CD4-positive, alpha-beta T cell treated with Interleukin-2 at 100 ng/mL for 4 hours (primary cell): ENCODE measurements at places on chromosomes 1 and 21.
A peak's percentile ranks its signal among the peaks of the same experiment; 100 is the strongest.

DNA sequence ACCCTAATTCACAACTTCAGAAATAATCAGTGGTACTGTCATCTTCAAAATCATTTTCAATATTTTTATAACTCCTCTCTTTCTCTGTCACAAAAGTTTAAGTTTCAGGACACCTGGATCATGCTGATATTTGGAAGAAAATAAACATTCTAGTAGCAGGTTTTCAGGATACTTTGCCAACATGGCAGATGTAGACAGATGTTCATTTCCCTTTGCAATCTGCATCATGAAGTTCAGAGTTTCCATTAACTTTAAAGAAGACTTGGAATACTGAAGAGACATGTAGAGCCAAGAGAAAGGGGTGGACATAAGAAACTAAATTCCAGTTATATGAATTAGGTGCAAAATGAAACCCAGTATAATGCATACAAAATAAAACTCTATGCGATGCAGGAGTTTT lies 218.1 kb downstream of the USH2A start:
- DNase-seq = no peak

DNA sequence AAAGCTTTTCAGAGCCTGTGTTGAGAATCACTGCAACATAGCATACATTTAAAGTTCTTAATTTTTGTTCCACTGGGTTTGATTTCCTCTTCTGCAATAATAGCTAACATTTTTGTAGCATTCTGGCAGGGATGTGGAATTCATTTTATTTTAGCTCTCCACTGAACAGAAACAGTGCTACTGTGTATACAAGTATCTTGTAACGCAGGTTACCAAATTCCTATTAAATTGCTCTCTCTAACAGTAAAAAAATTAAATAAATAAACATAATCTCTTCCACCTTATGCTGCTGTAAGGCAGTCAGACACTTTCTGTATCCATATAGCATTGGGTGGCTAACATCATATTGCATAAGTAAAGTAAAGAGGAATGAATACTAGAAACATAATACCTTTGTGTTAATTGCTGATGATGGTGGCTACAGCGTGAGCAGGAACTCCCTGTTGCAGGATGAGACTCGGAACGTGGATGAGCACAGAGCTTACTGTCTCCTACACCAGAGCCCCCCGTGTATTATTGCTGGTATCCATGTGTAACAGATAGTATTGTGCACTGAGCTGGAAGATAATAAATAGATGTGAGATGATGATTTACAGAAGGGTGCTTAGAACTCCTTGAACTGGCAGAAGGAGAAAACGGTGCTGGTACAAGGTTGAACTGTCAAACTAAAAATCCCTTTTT lies 276.9 kb upstream of the SNX7 start:
- no peak for DNase-seq

DNA sequence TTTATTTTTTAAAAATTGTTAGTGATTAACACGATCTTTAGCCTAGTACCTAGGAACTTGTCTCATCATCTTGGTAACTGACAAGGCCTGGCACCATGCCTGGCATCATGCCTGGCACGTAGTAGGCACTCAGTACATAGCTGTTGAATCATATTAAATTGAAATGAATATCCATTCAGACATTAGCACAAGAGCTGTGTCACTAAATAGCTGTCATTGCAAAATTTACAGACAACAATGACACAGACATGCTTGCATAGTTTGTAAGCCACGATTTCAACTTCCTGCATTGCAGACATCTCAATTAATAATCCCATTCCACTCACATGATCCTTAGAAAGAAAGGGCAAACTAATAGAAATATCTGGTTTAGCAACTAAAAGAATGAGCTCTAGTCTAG lies 15.4 kb upstream of the PHACTR4 start:
- no peak for DNase-seq

GRCh38 chr1:86146566-86146965 lies 10.0 kb downstream of the COL24A1 start:
- DNase-seq = no peak

DNA sequence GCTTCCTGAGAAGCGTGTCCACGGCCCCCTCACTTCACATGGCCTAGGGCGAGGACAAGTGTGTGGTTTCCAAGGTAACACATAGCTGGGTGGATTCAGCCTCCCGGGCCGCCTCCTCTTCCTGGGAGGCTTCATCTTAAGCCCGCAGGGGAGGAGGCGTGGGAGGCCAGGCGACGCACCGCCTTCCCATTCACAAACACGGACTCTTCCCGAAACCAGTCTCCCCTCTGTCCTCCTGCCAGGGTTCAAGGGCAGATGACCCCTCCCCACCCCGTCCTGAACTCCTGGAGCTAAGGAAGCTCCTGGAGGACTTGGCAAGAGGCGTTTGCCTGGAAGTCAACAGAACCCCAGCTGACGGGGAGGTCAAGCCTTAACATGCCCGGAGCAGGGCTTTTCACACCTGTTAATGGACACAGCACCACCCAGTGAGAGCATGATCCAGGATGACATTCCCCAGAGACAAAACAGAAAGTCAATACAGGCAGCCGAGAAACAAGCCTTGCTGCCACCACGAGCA lies 56.7 kb downstream of the KCNN3 start:
- no peak for DNase-seq

DNA sequence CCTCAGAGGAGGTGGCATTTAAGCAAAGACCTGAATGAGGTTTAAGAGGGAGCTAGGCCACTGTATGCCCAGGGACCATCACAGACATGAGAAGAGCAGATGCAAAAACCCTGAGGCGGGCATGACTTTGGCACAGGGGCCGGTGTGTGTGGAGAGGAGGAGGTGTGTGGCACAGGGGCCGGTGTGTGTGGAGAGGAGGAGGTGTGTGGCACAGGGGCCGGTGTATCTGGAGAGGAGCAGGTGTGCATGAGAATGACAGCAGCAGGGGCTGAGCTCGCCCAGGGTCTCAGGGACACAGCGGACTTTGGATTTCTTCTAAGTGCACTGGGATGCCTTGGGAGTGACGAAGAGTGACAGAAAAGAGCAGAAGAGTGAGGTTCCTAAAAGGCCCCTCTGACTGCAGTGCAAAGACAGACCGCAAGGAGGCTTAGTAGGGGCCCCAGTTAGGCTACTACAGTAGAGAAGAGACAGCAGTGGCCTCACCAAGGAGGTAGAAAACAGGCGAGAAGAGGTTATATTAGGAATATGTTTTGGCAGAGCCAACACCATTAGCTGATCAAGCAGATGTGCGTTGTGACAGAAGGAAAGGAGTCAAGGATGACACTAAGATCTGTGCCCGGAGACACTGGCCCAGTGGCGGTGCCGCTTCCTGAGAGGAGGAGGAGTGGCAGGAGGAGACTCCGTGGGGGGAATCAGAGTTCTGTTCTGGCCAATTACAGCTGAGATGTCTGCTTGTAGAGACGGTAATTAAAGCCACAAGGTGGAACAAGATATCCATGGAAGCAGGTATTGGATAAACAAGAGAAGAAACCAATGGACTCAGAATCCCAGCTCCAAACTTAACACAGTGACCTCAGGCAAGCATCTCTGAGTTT lies 18.4 kb downstream of the ZBTB17 start:
- DNase-seq = no peak

DNA sequence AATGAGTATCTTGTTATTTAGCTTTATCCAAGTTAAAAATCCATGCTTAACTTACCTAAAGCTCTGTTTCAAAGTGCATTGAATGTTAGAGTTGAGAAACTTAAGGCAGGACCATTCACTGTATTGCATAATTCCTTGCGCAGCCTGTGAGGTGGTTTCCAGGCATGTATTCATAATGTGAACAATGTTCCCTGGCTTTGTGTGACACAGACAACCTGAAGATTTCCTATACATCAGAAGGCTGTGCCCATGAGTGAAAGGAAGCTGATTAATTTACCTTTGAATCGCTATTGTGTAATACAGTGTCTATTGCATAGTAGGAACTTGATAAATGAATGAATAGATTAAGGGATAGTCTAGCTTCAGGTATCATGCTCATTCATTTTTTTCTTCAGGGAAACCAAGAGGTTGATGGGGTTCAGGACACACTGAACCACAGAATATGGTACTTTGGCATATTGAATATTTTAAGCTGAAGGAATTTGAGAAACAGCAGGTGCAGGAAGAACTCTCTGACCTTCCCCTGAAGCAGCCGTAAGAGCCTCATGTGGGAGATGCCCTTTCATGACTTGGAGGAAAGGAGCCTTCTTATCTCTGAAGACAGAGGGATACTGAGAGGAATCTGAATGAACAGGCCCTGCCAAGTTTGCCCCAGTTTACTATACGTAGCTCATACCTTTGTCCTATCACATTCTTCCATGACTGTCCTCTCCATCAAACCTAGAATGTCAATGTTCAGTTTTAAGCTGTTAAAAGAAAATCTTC lies 88.6 kb upstream of the GNG12 start:
- no peak for DNase-seq

GRCh38 chr1:1173793-1174415 lies at the start of gene TTLL10:
Gene TTLL10 (plus strand): TSS chr1:1173880. CDS start chr1:1179216, 5,336 bp downstream.
- peak; percentile 71 for DNase-seq

DNA sequence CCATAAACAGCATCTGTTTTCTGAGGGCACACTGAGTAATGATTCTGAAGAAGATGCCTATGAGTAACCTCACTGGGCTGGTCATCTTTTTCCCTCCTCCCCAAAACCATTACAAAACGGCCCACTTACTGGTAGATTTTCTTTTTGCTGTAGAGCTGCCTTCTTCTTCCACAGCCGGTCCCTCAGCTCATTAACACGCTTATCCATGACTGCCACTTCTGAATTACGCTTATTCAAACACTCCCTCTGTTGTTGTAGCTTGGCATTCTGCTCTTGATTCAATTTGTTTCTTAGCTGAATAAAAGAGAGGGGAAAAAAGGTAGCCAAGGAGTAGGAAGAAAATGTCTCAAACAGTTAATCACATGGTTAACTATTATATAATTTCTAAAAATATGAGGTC lies 43.1 kb downstream of the TP53BP2 start:
- DNase-seq = no peak

DNA sequence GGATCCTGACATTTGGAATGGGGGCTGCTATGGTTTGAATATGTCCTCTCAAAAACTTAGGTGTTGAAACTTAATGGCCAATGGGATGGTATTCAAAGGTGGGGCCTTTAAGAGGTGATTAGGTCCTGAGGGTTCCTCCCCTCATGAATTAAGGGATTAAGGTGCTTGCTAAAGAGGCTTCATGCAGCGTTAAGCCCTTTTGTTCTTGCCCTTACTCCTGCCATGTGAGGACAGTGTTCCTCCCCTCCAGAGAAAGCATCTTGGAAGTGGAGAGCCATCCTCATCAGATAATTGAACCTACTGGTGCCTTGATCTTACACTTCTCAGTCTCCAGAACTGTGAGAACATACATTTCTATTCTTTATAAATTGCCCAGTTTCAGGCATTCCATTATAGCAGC lies 146.6 kb downstream of the KCNJ6 start:
- no peak for DNase-seq

DNA sequence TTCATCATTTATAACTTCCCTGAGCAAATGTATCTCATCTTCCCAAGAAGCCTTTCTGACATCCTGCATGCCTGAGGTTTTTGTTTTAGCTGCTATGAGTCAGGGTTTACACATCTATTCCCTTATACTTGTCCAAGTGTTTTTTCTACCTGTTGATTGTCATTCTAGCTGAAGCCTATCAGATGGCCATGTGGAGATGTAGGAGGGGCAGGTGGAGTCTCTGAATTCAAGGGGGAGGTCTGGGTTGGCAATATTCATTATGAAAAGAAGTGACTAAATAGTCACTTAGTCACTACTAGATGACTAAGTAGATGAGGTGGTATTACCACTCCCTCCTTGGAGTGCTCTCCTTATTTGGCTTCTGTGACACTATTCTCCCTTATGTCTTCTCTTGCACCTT lies 52.4 kb downstream of the XCL1 start:
- DNase-seq = no peak

DNA sequence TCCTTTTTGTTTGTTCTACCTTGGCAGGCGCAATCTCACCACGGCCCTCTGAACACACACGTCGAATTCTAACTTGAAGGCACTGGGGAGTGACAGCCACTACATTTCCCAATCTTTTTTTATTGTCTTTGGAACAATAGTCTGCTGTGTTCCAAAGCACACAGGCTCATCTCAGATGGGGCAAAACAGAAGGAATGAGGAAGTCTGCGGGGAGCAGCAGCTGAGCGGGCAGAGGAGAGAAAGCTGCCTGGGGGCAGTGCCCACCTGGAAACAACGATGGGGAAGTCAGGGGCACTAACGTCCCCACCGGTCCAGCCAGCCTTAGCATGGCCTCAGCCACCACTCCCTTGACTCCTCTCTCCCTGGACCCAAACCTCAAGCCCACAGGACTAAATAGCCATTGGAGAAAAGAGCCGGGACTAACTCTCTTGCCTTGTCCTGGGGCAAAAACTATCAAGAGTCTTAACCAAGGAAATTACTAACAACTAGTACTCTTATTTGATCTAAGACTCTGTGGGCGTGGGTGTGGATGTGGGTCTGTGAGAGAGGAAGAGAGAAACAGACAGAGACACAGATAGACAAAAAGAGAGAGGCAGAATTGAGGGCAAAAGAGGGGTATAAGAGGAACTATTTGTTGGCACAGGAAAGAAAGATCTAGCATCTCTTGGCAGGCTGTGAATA lies 34.2 kb downstream of the SYF2 start:
- no peak for DNase-seq

DNA sequence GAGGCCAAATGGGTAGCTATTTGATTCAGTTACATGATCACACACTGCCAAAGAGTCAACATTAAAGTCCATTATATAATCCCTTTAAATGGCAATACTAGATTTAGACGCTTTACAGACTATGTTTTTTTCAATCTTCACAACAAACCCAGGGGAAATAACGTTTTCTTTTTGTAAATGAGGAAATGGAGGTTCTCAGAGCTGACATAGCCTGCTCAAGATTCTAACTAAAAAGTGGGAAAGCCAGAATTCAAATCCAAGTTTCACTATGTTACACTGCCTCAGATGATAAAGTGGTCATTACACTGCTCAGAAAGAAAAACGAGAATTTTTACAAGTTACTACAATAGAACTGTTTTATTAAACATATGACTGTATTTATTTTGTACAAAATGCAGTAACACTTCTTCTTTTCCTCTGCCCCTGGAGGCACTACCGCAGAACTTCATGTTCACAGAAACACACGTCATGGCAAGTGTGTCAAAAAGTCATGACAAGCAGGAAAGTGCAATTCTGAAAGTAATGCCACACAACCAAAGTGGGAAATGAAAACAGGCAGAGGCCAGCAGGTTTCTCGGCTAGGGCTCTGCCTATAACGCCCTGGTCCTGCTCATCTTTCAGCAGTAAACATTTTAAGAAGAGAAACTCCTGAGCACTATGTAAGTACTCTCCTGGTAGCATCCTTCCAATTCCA lies 19.0 kb downstream of the THEMIS2 start:
- peak; percentile 71 for DNase-seq

DNA sequence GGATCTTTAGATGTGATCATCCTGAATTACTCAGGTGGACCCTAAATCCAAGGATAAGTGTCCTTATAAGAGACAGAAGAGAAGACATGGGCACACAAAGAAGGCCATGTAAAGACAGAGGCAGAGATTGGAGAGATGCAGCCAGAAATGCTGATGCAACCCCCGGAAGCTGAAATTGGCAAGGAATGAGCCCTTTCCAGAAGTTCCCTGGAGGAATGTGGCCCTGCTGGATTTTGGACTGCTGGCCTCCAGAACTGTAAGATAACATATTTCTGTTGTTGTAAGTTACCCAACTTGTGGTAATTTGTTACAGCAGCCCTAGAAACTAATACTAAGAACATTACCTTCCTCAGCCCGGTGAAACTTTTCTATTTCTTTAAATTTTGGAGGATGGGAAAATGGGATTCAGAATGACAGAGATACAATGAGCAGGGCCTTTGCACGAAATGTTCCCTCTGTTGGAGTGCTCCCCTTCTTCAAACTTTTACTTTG lies 11.2 kb upstream of the PLPP3 start:
- no peak for DNase-seq
